ENCODE measurements at places on chromosomes 4 and X. TPM values are rescaled to one million over a fixed set of nuclear protein-coding genes. Genes with fewer than 3 reads are reported as not detected.

Gene PRAF2
- polyA plus RNA-seq = 10.3 TPM

Gene NHSL2
- 0.68 TPM for polyA plus RNA-seq

GRCh38 chrX:16797841-16798240 is 11.6 kb downstream of the TXLNG start:
- no peak overlapping the region for H3K27ac ChIP-seq
- no peaks in the 10 kb centered on the region for H3K27me3 ChIP-seq
- H3K4me1 ChIP-seq = no peaks in the 10 kb centered on the region
- H3K36me3 ChIP-seq = peaks cover 8% of the 10 kb centered on the region
- DNase-seq = no peak

GRCh38 chrX:136030303-136031191 is 45.3 kb downstream of the SLC9A6 start:
- H3K27me3 ChIP-seq = no peaks in the 10 kb centered on the region
- DNase-seq = peak; percentile 79
- H3K4me3 ChIP-seq = no peak overlapping the region
- H3K27ac ChIP-seq = peak overlapping the region; percentile 84
- no peaks in the 10 kb centered on the region for H3K4me1 ChIP-seq
- peaks cover 4% of the 10 kb centered on the region for H3K36me3 ChIP-seq
